SW 1271 (cell line): ENCODE measurements at places on chromosomes 12 and 14.

DNA sequence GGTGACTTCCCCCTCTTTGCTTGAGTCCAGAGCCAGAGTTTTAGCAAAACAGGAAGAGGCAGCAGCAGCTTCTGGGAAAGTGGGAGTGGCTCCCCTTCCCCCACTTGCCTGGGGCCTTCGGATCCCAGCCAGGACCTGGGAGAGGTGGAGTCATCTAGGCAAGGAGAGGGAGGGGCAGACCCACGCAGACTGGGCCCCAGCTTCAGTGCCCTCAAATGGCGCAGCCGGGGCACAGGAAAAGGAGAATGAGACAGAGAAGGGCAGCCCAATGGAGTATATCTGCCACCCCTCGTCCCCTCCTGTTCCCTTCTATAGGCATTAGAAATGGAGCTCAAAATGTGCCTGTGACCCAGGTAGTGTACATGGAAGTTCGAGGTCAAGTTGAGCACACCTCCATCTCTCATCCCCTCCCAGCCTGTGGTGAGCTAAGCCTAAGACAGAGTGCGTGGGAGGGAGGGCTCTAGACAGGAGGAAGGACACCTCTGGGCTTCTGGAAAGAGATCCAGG is 9.3 kb upstream of the HDAC7 start:
- DNase-seq = no peak

DNA sequence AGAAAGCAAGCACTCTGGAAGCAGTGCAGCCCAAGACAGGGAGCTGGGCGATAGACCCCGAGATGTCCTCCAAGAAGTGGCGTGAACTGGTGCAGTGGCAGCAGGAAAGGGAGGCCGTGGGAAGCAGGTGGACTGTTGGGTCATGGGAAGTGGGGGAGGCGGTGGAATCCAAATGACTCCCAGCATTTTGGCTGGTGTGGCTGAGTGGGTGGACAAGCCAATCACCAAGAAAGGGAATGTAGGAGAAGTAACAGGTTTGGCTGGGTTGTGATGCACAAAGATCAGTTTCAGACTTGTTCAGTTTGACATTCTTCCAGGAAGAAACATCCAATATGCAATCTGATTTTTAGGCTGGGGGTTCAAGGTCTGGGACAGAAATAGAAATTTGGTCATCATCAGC is 46.0 kb upstream of the KTN1 start:
- no peak for DNase-seq

GRCh38 chr12:62250671-62251608 is 9.3 kb upstream of the USP15 start:
- DNase-seq = no peak

GRCh38 chr14:85463512-85463911 is 66.4 kb upstream of the FLRT2 start:
- DNase-seq = no peak

- DNase-seq = no peak
Measured at GRCh38 chr12:115691123-115691522, 586.4 kb downstream of the MED13L start.

DNA sequence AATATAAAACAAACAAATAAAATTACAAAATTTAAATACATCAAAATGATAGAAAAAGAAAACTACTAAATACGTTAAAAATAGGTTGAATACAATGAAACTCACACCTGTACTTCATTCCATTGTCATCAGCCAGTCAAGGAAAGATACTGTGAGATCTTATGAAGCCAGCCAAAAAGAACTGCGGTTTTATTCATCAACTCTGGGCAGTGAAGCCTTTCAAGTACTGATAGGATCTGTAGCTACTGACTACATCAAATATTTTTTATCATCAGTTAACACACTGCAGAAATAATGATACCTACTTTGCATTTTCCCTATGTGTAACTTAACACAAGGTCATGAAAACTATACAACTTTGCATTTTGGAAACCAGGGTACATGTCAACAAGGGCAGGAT is 46.3 kb upstream of the FAR2 start:
- DNase-seq = no peak

DNA sequence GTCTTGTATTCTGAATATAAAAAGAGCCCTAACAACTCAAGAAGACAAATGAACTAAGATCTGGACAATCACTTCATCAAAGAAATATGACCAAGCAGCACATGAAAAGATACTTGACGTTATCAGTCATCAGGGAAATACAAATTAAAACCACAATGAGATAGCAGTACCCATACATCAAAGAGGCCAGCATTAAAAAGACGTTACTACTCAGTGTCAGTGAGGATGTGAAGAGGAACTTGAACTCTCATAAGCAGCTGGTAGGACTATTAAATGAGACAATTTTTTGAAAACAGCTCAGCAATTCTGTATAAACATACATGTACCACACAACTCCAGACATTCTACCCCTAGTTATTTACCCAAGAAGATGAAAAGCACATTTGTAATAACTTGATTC is 55.9 kb downstream of the FERMT2 start:
- no peak for DNase-seq
